Stimulated activated CD8-positive, alpha-beta memory T cell treated with anti-CD3 and anti-CD28 coated beads, Interleukin-15, amount 100 ng/mL, for 1 hour (primary cell): ENCODE measurements at places on chromosomes 2 and 18.

DNA sequence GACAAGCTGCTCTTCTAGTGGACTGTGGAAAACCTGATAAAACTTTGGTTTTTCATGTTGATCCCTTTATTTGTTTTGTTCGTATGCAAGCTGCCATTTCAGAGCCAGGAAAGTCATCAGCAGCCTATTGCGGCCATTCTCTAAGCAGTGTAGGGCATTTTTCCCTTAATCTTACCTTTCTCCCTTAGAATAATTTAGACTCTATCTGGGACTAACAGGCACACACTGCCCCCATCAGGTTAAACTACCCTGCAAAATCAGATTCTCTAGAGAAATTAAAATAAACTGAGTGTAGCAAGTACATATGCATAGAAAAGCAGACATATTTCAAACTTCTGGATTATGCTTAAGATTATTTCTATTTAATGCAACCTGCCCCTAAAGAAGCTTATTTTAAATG, 347.5 kb downstream of the METTL4 start:
- no peak for DNase-seq

DNA sequence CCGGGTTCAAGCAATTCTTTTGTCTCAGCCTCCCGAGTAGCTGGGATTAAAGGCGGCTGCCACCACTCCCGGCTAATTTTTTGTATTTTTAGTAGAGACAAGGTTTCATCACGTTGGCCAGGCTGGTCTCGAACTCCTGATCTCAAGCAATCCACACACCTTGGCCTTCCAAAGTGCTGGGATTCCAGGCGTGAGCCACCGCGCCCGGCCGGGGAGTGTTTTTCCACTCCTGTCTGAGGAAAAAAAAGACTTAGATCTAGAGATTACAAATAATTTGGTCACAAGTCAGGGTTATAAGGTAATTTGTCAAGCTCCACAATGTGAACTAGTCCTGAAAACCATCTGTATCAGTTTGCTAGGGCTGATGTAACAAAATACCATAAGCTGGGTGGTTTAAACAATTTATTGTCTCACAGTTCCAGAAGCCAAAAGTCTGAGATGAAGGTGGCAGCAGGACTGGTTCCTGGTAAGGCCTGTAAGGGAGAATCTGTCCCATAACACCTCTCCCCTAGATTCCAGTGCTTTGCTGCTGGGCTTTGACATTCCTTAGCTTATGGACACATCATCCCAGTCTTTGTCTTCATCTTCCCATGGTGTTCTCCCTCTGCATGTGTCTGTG, 40.7 kb upstream of the SP3 start:
- DNase-seq, result no peak

DNA sequence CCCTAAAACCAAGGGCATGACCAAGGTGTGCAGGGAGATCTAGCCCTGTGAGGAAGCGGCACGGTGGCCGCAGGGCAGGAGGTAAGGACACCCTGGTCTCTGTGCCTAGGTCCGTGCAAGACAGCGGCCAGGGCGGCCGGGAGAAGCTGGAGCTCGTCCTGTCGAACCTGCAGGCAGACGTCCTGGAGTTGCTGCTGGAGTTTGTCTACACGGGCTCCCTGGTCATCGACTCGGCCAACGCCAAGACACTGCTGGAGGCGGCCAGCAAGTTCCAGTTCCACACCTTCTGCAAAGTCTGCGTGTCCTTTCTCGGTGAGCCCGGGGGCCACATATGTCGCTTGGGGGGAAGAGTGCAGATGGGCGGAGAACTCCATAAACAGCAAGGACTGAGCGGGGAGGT, 235.4 kb downstream of the ATAD2B start:
- no peak for DNase-seq

GRCh38 chr18:49365346-49365745, 95.1 kb downstream of the DYM start:
- no peak for DNase-seq

DNA sequence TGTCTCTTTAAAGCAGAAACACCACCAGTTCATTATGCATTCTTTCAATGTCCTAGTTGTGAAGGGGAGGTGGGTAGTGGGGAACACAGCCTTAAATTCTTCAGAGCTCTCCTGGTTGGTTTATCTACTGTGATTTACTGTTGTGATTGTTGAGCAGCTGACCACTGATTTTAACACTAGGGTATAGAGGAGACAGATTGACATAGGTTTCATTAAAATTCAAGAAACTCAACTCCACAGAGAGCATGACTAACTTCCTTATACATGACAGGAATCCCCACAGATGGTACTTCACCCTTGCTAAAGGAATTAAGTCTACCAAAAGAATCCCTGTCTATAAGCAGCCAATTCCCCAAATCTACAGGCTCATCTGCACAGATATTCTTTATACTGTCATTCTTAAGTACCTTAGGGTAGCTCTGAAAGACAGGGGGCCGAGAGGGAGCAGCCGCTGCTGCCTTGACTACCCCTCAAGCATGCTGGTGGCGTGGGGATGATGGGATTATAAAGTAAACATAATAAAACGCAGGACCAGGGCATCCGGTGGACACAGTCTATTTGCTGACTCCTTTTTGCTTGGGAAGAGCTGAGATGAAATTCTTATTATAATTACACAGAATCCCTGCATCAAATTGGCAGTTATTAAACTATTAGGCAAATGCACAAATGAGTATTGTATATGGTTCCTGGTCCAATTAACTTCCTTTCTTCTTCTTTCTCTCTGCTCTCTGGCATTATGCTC, 1377.6 kb upstream of the PIK3C3 start:
- DNase-seq, result no peak

- DNase-seq, result no peak
These were observed 44.4 kb downstream of the ACVR1 start for GRCh38 chr2:157831573-157832315.

DNA sequence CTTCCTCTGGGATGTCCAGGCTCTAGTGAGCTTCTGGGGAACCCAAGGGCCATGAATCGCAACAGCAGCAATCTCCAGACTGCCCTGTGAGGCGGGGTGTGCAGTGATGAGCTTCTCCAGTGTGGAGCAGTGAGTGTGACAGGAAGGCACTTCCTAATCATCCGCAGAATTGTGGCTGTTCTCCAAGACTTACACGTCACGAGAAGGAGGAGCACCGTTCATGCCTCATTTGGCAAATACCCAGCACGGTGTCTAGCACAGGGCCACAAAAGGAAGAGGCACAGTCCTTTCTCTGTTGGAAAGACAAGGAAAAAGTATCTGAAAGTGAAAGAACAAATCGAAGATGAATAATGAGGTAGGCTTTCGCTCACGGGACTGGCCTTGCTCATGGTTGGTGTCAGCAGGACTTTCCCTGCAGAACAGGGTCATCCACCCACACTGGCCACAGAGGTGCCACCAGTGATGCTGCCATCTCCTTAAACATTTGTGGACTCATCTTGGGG, 125.1 kb upstream of the HAAO start:
- no peak for DNase-seq

DNA sequence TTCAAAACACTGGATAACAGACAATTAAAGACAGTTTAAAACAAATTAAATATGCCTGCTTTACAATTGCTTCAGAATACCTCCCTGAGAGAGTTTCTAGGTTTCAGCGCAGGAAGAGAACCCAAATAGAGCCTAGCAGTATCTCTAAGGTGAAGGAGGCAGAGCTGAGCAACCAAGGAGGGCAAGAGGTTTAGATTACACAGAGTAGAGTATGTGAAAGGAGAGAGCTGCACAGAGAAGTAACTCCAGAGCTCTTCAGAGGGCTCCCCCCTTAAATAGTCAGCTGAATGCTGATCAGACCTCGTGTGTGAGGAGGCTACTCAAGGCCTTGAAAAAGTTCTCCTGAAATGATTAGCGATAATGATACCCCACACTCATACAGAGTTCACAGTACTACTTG, 386.5 kb upstream of the TCF4 start:
- no peak for DNase-seq

DNA sequence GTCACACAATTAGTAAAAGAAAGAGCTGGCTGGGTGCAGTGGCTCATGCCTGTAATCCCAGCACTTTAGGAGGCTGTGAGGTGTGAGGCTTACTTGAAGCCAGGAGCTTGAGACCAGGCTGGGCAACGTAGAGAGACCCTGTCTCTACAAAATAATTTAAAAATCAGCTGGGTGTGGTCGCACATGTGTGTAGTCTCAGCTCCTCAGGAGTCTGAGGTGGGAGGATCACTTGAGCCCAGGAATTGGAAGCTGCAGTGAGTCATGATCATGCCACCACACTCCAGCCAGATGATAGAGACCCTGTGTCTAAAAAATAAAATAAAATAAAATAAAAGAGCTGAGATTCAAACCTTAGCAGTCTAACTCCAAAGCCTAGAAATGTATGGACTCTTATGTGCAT, 39.0 kb upstream of the NEDD4L start:
- no peak for DNase-seq

DNA sequence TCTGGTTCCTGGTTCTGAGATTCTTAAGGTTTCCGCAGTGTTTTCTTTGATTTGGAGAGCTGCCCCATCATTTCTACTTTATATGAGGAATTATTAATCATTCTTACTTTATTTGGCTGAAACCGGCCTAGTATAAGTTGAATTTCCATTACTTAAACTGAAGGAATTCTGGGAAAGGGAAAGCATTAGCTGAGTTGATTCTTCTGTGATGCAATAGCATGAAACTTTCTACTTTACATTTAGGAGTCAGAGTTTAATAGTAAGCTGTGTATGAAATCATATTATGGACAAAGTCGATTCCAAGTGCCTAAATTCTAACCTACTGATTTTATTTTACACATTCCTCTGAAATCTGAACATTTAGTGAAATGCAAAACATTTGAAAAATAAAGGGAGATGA, 1269.7 kb upstream of the ZEB2 start:
- no peak for DNase-seq

GRCh38 chr2:85854166-85854509, 34.7 kb downstream of the ST3GAL5 start:
- no peak for DNase-seq

DNA sequence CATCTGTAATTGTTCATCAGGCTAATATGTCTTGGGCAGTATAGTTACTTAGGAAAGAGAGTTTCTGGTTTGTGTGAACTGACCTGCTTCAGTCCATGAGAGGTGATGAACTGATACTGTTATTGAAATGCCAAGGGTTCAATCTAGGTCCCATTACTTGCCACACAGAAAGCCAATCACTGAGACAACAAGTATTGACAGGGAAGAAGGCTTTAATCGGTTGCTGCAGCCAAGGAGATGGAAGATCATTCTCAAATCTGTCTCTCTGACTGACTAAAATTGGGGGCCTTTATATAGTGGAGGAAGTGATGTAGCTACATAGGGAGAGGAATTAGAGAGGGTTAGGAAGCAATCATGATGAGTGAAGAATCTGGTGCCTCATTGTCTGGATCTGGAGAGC, 19.9 kb upstream of the FAM98A start:
- no peak for DNase-seq
